Endothelial cell (in vitro differentiated cells): ENCODE measurements at places on chromosomes 12 and 14. TPM values are rescaled to one million over a fixed set of nuclear protein-coding genes. Genes with fewer than 3 reads are reported as not detected.

Gene PLEKHH1
- total RNA-seq, result 9.5 TPM

Gene PRH2
- total RNA-seq, result not detected

GRCh38 chr12:117830471-117830870 lies 138.3 kb downstream of the KSR2 start:
- no peak for DNase-seq

GRCh38 chr14:60723907-60724618 lies at the start of gene SIX4:
Gene SIX4, minus strand, starts transcription at chr14:60724351. Its CDS starts 277 bp downstream, at chr14:60724074.
- DNase-seq, result peak; percentile 70

DNA sequence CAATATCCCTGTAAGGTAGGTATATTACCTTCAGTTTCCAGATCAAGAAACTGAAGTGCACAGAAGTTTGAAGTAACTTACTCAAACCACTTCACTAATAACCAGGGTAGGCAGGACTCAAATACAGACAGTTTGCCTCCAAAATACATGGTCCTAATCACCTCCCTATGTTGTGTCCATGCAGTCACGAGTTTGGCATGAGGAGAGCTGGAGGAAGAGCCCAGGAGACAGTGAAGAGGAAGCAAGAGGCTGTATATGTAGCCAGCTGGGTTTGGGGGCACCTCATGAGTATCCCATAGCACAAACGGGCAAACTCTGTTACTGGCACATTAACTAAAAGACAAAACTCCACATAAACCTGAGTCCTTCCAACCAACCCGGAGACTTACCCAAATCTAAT lies 79.2 kb downstream of the DUSP16 start:
- DNase-seq, result no peak

DNA sequence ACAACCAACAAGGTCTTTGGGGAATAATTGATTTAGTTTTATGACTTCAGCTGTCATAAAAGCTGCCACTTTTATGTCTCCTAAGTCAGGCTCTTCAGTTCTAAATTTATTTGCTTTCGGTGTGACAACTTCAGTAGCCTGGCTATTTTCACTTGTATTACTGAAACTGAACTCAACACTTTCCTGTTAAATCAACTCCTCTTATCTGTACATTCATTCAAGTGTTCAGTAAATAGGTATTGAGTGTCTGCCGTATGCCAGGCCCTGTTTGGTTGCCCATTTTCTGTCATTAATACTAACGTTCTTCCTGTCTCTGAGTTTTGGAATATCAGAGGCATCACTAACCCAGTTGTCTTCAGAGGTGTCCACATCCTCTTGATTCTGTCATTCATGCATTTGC lies 7.5 kb downstream of the UTP20 start:
- DNase-seq, result no peak

GRCh38 chr14:100619396-100620254 lies 32.4 kb upstream of the BEGAIN start:
- no peak for DNase-seq

- peak; percentile 12 for DNase-seq
Observed at GRCh38 chr14:24095271-24096068, 1.4 kb downstream of the PCK2 start.

Gene BATF
- total RNA-seq, result not detected
